ENCODE measurements at places on chromosomes 13 and 19.
A peak's percentile ranks its signal among the peaks of the same experiment; 100 is the strongest.

- DNase-seq, result no peak
Measured at GRCh38 chr13:29958476-29958875, 108.1 kb upstream of the UBL3 start.

GRCh38 chr19:6047741-6048251 lies 62.5 kb downstream of the RFX2 start:
- DNase-seq, result no peak

GRCh38 chr13:43424412-43424811 lies 362.4 kb downstream of the ENOX1 start:
- no peak for DNase-seq

DNA sequence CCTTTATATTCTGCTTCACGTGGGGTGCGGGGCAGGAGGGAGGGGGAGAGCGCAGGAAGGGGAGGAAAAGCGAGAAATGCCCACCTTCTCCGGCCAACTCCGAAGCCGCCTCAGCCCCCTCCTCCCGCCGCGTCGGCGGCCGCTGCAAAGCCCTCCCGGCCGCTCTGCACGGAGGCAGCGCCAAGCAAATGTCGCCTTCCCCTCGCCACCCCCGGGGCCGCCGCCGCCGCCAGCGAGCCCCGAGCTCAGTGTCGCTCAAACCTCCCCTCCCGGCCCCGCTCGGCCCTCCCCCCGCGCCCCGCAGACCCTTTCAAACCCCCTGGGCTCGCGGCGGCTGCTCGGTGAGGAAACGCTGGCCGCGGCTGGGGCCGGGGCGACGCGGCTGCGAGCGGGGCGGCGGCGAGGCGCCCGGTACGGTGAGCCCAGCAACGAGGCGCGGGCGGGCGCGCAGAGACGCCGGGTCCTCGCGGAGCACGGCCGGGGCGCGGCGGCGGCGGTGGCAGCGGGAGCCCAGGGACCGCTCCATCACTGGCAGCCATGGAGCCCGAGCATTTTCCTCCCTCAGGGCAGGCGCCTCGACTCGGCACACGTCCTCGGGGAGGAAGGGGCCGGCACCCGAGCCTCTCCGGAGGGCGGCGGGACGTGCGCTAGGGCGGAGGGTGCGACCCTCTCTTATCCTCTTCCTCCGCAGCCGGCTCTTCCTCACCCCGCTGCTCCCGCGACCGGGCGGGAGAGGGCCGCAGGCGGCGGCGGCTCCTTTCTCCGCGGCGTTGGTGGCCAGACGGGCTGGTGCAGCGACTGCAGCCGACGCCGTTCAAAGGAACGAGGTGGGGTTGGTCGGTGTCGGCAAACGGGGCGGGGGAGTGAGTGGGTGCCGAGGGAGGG lies 463 bp upstream of the TSC22D1 start:
- no peak for DNase-seq

DNA sequence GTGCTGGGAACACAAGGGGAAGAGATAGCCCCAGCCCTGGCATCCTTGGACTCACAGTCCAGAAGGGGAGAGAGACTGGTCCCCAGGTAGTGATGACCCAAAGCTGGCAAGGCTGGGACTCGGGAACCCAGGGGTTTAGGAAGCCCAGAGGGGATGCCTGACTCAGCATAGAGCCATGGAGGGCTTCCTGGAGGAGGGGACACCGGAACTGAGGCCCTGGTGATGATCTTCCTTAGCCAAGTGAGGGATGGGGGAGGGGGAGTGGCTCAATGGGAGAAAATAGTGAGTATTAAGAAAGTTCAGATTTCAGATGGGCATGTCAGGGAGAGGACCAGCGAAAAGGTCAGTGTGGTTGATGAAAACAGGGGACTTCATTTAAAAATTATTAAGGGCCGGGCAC lies 26.8 kb downstream of the EXOC3L2 start:
- no peak for DNase-seq

- DNase-seq, result no peak
Measured at GRCh38 chr19:49182848-49183375, 25.3 kb downstream of the TRPM4 start.

- DNase-seq, result no peak
Measured at GRCh38 chr19:55638864-55639359, 1.9 kb upstream of the ZNF580 start.

DNA sequence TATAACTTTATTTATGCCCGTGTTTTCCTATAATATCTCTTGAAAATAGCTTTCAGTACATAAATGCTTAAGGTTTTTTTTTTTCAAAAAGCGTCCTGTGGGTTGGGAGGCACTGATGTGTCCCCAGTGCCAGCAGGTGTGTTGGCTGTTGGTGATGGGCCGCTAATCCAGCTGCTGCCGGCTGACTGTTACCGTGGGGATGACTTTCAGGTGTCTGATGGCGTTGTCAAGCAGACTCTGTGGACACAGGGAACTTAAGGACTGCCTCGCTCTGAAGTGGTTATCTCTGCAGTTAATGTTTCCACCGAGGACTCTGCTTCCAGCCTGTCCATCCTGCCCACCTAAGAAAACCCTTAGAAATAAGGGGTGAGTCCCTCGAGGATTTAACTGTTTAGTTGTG lies 94.5 kb downstream of the ANKRD10 start:
- DNase-seq, result no peak

GRCh38 chr13:113996912-113997745 lies 23.3 kb upstream of the C13orf46 start:
- no peak for DNase-seq

GRCh38 chr13:37889820-37890219 lies 20.2 kb upstream of the TRPC4 start:
- no peak for DNase-seq

- DNase-seq, result no peak
Measured at GRCh38 chr13:47665043-47665442, 336.0 kb downstream of the SUCLA2 start.

GRCh38 chr13:80562433-80563156 lies 221.7 kb upstream of the SPRY2 start:
- no peak for DNase-seq

GRCh38 chr19:14580623-14581237 lies 2.2 kb upstream of the CLEC17A start:
- DNase-seq, result no peak

DNA sequence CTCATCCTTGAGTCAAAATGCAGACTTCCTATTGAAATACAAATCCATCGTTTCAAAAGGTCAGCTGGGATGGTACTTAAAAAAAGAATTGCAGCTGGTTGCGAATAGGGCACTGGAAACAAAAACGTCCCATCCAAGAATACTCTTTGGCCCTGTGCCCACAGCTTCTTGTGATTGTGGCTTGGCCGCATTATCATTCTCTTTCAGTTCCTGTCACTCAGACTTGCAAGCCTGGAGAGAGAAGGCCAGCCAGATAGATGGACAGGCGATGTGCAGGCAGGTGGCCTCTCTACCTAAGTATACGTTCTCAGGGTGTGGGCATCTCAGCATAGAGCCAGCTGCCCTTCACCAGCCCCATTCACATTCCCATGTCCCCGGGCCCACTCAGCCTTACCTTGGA lies 208.5 kb upstream of the ZNF536 start:
- no peak for DNase-seq

DNA sequence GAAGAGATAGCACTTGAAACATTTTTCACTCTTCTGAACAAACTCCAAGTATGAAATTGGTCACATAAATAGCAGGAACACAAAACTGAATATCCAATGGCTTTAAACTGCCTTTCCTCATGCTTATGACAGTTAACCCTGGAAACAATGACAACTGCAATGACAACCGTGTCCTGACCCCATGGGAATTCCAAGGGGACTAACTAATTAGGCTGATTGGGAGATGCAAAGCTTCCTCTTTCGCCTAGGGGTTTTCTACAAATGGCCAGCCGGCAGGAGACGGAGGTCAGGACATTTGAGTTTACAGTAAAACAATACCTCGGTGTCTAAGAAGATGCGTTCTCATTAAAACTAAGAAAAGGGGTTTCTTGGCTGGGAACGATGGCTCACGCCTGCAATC lies 53.0 kb upstream of the URAD start:
- DNase-seq, result no peak

DNA sequence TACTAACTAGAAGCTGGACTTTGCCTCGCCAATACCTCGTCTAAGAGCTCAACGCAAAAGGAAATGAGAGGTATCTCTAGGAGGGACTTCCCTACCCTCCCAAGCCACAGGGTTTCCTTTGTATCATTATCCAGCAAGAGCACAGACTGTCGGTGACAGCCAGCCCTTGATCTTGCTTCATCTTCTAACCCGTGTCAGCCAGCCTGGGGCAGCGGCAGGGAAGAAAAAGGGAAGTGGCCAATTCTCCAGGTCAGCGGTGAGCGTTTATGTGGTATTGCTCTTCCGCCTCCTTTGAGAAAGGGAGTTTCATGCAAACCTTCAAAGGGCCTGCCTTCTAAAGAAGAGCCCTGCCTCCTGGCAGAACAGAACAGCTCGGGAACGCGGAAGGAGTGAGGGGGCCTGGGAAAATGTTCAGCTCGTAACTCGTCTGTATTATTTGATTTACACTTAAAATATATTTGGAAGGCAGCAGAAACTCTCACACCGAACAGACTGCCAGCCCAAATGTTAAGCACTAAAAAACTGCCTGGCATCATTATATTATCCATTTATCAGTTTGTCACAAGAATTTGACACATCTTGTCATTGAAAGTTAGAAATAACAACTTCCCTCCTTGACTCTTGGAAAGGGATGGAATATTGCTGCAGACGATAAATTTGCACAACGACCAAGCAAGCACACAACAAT lies 41.8 kb downstream of the EFNB2 start:
- DNase-seq, result no peak

DNA sequence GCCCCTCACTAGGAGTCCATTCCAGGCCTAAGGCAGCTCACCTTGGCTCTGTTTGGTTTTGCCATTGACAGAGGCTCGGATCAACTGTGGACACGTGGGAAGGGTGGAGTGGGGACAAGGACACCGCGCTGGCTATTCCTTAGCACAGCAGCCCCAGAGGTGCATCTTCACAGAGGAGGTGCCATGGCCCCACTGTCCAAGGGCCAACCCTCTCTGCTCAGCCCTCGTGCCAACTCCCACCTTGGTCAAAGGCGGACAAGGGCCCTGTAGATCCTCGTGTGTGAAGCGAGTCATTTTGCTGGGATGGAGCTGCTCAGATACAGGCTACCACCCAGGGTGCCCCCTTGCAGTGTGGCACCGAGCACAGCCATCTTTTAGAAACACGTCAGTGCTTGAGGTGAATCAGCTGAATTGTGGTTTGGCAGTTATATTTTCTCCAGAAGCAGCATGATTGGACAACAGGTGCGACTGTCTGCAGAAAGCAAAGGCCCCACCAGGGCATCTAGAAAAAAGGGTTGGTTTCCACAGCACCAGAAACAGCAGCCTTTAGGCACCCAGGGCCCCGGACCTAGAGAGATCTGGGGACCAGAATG lies 192.1 kb upstream of the GPR12 start:
- DNase-seq, result no peak

- no peak for DNase-seq
Measured at GRCh38 chr13:34881494-34881893, 60.6 kb upstream of the NBEA start.

DNA sequence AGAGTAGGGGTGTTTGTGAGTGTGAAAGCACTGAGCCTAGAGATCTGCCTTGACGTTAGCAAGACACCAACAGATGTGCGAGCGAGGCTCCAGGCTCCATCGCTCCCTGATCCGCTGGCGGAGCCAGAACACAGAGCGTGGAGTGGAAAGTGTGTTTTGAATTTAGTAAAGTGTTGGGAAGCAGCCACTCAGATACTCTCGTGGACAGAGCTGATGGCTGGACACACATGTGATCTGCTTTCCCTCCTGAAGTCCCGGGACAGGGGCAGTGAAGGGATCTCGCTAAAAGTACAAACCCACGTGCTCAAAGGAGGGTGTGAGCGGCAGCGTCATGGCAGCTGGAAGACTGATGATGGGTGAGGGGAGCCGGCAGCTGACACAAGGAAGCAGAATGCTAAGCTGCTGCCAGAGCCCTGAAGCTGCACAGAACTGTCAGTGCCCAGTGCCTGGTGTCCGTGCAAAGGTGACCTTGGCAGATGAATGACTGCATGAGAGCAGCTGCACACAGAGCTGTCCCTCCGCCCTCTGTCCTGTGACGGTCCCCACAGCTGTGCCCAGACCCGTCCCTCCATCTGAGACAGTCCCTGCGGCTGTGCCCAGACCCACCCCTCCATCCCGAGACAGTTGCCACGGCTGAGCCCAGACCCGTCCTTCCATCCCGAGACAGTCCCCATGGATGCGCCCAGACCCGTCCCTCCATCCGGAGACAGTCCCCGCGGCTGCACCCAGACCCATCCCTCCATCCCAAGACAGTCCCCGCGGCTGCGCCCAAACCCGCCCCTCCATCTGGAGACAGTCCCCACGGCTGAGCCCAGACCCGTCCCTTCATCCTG lies 29.6 kb upstream of the TMEM255B start:
- no peak for DNase-seq

DNA sequence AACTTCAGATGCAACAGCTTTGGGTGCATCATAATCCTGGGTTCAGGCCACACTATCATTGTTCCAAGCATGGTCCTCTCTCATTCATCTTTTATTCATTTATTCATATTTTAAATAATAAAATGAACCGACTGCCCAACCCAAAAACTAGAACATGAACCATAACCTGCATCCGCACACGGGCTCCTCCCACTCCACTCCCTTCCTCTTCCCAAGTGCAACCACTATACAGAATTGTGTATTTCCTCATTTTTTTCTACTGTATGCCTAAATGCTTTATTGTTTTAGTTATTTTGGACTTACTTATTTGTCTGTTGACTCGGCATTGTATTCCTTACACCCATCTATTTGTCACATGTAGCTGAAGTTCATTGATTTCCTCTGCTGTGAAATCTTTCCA lies 30.7 kb upstream of the POMP start:
- DNase-seq, result no peak

DNA sequence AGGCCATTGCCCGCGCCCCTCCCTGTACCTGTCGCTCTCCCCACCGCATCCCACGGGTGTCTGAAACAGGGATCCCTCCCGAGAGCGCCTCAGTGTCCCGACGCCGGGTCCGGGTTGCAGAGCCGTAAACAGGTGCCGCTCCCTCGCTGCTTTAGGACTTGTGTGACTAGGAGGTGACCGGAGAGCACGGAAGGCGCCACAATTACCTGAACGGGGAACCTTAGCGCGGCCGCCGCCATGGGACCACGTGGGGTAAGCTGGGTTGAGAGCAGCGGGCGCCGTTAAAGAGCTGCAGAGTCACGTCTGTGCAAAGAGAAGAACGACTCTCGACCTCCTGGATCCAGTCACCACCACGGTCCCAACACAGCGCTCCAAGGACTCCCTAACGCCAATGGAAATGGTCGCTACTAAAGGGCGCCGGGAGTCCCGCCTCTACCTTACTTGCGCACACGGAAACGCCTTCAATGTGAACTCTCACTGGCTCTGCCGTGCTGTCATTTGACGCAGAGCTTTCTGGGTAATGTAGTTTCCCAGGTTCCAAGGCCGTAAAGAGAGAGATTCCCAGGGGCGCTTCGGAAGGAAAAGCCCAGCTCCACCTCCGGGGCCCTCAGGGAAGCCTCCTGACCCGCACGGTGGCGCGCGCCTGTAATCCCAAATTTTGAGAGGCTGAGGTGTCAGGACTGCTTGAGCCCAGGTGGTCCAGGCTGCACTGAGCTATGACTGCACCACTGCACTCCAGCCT lies at the start of gene ZNF552:
Gene ZNF552 (minus strand): TSS at position 409 of the 742 bp plus-strand sequence. CDS start 170 bp downstream, at position 239.
- DNase-seq, result peak; percentile 89

GRCh38 chr13:27570906-27571305 lies 49.4 kb downstream of the LNX2 start:
- DNase-seq, result no peak
